ENCODE measurements at places on chromosomes 13 and 19.

DNA sequence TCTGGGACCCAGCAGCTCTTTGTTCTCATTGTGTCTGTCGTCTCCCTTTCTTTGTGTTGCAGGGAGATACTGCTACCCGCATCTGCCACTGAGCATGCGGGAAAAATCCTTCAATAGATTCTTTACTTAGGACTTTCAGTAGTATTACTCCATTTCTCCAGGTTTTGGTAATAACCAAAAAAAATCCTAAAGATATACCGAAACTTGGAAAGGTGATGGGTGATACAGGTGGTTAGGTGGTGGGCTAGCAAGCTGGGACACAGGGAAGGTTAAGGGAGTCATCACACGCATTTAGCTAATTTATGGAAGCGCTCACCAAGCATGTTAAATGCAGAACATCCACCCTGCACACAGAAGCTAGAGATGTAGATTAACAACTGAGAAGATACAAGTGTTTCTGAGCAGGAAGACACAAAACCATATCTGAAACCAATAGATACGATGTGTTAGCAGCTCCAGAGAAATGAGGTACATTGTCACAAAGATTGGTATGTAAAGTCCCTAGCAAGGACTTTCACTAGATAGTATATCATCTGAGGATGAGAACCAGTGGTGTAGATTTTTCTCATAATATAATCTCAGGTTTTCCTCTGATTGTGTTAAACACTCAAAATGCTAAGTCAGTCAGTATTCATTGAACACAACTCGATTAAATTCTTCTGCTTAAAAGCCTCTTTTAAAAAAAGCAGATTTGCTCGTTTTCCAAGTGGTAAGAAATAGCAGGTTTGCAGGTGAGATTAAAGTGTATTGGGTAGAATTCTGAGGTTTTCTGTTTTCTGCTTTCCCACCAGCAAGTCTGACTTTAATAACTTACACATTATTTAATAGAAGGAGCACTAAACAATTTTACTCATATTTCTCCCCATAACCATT lies 1.2 kb upstream of the SLAIN1 start:
- DNase-seq, result peak; percentile 14

DNA sequence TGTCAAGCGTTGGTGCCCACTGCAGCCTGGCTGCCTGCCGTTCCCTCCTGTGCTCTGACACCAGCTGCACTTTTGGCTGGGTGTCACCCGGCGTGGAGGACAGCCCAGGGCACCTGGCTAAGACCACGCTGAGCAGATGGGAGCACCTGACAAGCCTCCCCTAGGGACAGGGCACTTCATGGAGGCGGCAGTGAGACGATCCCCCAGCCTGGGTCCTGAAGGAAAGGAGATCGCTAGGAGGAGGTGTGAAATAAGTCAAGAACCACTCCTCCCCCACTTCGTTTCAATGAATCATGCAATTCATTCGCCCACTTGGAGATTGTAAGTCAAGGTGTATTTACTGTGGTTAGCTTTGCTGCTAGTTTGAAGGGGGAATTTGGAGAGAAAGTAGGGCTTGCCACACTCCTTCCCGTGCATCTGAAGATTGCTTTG lies 38.8 kb downstream of the VSTM2B start:
- DNase-seq, result peak; percentile 25

DNA sequence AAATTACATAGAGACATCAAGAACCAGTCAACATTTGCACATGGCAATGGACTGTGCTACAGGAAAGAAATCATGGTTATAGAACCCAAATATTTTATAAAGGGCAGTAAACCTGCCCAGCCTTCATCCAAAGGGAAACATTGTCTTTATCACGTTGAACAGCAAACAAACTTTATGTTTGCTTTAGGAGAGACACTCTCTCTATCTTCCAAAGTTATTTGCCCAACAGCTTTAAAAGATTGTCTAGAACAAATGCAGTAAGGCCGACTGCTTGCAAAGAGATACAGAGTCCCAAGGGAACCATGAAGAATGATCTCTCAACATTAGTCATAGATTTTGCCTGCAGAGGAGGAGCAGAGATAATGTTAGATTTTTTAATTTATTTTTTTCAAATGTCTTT lies 1323.5 kb upstream of the SLC10A2 start:
- DNase-seq, result no peak

DNA sequence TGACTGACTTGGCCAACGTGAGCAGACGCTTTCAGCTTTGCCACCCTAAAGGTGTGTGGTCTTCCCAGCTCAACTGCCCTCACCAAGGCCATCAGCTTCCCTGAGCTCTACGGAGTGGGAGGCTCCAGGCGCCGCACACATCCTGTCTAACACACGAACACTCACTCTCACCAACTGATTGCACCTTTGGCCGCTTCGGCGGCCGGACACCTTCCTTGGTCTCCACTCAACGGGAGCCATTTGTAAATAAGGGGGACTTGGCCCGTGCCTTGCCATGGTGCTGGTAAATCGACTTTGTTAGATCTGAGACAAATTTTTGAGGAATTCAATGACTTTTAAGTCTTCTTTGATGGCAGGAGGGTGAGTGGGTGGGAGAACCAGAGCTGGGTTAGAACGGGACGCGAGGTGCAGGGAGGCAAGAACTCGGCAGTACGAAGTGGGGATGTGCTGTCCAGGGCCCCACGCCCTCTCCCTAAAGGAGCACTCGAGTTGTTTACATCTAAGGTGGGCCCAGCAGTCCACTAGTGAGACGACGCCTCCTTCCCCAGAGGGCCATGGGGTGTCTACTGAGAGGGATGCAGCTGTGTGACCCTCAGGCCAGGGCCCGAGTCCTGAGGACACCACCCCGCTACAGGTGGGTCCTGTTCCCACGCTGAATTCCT lies 4.4 kb downstream of the C13orf46 start:
- DNase-seq, result no peak

- DNase-seq, result no peak
These were observed 156.5 kb downstream of the KCNRG start for GRCh38 chr13:50171590-50172282.

DNA sequence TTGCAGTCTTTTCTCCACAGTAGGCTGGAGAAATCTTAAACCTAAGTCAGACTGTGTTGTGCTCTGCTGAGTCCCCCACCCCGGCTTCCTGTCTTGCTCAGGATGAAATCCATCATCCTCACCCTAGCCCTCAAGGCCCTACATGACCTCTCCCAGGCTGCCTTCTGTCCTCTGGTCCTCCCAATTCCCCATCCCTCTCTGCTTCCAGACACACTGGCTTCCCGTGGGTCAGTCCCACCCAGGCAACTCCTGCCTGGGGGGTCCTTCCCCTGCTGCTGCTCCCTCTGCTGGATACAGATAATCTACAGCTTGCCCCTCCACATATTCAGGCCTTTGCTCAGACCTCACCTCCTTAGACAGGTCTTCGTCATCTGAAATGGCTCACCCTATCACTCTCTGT lies 18.4 kb upstream of the CBY2 start:
- no peak for DNase-seq

GRCh38 chr13:99386911-99387788 lies 80.0 kb upstream of the GPR183 start:
- DNase-seq, result no peak

DNA sequence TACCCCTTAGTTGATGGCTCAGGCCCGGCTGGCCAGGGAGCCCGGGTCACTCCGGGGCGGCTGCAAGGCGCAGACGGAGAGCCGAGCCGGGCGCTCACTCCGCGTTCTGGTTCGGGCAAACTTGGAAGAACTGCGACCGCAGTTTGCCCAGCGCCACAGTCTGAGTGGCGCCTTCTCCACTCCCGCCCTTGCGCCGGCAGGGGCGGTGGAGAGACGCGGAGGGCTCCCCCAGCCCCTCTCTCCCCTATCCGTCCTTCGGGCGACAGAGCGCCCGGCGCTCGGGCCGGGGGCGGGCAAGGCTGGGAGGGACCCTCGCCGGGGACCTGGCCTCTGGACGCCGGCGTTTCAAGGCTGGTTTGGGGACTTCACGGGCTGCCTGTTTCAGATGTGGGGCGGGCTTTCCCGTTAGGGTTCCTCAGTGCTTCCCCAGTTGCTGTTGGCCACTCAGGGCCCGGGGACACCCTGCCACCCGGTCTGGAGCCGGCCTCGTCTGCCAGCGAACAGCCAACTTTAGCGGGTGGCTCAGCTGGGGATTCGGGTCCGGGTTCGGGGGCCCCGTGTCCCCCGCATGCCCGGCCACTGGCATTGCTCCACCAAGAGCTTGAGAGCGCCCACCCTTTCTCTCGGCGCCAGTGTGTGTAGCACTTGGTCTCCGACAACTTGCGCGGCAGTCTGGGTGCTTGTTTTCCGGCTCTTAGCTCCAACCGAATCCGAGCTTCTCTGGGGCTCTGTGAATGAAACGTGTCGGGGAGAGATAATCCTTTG lies 1.5 kb downstream of the GPC6 start:
- DNase-seq, result peak; percentile 83

GRCh38 chr13:33227927-33228647 lies 57.5 kb downstream of the STARD13 start:
- no peak for DNase-seq

DNA sequence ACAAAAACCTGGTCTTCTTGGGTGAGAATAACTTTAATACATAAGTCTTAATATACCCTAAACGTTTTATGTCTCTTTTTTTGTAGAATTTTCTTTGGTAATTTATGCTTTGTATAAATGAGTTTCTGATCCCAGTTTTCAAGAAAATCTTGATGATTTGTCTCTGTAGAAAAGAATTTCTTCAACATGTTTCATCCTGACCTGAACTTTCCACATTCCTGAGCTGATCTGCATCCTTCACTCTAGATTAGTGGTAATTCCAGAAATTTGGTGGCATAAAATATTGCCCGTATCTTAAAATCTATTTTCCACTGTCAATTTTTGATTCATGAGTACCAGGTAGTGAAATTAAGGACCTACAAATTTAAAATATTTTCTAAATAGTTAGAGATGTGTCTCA lies 16.3 kb downstream of the ZNF714 start:
- no peak for DNase-seq
